ENCODE measurements at places on chromosomes 3 and 15.

DNA sequence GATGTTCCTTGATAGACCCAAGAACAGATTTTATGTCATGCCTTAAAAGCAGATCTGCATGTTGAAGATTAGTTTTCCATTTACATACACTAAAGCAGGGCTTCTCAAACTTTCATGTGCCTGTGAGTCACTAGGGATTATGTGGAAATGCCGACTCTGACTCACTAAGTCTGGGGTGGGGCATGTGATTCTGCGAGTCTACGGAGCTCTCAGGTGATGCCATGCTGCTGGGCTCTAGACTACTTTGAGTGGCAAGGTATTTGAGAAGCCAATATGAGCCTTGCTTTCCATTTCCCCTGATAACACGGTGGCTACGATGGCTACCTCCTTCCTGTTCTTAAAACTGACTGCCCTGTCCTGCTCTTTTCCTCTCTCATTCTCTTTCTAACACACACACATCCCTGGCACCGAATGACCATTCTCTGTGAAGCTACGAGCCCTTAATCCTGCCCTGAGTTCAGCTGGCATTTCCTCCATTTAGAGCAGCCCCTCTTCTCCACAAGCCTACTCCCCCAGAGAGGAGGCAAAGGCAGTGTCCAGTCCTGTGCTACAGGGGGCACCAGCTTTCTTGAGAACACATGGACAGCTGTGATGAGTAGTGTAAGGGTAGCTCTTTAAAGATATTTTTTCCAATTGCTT is 39.7 kb upstream of the PYGO1 start:
- no peak for DNase-seq

- DNase-seq, result no peak
Observed at GRCh38 chr3:81446806-81447205, 314.6 kb downstream of the GBE1 start.

- no peak for DNase-seq
Observed at GRCh38 chr3:111428301-111428700, 113.7 kb upstream of the CD96 start.

DNA sequence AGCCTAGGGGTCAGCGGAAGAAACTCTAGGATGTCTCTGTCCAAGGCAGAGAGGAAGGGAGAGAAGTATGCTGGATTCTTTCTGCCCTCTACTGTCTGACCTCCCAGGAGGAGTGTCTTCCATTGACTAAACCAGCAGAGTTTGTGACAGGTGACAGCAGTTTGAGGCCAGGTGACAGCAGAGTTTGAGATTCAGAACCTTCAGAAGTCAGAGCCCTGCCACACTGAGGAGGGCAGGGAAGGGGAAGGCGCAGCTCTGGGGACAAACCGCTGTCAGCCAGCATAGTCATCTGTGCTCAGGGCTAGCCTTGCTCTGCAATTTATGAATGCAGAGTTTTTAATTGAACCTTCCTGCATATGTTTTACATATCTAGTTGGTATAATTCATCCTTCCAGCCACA is 12.3 kb downstream of the NRROS start:
- DNase-seq, result no peak

- DNase-seq, result no peak
Observed at GRCh38 chr3:190973771-190974170, 111.3 kb upstream of the GMNC start.

GRCh38 chr3:14827776-14828175 is 9.0 kb downstream of the FGD5 start:
- no peak for DNase-seq

GRCh38 chr15:43230640-43231115 is 9.9 kb upstream of the EPB42 start:
- no peak for DNase-seq

DNA sequence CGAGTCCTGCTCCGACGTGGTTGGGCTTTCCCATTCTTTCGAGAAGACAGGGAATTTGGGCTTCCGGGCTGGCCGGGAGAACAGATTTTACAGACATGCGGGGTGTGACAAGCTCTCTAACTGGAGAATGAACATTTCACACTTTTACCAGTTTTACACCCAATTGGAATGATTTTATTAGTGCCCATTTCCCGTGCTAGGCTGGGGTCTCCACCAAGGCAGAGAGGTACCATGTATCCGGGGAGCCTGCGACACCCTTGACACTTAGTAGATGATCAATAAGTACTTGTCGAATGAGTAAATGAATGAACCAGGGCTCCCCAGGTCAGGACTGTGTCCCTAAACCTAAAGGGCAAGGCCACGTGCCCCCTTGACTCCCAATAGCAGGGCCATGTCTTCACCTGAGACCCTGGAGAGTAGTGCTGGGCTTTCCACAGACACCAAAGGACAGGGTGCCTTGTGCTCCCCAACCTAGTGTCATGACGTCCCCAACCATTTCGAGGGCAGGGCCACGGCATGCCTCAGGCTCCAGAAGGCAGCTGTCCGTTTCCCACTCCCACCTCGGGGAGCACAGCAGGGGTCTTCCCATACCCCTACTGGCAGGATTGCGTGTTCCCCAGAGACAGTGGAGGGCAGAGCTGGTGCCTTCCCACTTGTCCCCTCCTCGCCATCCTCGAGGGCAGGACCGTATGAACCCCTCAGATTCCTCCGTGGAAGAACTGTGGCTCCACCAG is 679 bp upstream of the MYD88 start:
- peak; percentile 20 for DNase-seq

DNA sequence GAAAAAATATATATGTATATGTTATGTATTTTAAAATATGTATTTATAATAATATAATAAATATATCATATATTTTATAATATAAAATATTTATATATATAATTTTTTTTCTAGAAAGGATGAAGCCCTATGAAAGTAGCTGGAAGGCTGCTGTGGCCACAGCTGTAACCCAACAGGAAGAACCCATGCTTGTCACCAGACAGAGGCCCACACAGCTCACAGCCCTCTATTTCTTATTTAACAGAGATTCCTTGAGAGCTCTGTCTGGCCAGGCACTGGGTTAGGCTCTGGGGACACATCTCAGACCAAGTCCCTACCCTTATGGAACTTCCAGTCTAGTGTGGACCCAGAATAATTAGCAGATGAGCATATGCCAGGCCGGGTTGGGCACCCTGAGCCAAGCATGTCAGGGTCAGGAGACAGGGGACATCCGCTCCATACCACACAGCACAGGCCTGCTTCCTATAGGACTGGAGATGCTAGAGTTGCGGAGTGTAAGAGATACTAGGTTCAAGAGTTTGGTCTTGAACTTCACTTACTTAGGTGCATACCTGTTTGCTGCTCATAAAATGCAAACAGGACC is 20.5 kb downstream of the MGLL start:
- no peak for DNase-seq

DNA sequence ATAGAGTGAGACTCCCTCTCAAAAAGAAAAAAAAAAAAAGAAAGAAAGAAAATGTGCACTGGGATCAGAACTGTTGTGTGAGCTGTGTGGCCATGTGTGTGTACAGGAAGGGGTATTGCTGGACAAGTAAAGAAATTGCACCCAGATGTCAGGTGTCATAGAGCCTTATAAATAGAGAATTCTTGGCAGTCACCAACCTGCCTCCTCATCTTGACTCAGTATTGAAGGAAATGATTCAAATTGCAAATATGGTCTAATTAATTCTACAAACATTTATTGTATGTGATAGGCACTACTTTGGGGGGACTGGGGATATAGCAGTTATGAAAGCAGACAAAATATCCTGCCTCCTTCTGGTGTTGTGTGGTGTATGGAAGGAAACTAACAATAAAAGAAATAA is 243.8 kb upstream of the TTC14 start:
- DNase-seq, result no peak

- DNase-seq, result no peak
Observed at GRCh38 chr15:92958105-92958504, 58.0 kb downstream of the CHD2 start.

GRCh38 chr15:31102374-31103342 is 1.1 kb upstream of the TRPM1 start:
- DNase-seq, result no peak

GRCh38 chr15:89150762-89151664 is 62.8 kb downstream of the ABHD2 start:
- DNase-seq, result no peak

GRCh38 chr3:191235331-191236314 is 36.6 kb downstream of the OSTN start:
- DNase-seq, result peak; percentile 90

GRCh38 chr3:123818921-123819429 is 65.2 kb downstream of the MYLK start:
- no peak for DNase-seq

DNA sequence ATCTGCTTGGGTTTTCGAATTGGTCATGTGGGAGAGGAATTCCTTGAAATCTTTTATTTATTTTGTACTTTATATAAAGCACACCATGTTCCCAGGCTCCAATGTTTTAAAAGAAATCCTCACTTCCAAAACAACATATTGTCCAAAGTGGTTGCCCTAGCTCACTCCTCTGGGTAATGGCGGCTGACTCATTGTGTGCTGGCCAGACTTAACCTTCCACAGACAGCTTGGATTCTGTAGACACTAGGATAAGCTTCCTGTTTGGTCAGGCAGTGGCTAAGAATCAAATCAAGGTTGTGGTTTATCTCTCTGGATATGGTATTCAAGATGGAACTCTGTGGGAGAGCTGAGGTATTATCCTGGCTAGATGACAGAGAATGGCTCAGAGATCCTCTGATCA is 55.8 kb upstream of the FAM98B start:
- DNase-seq, result no peak

DNA sequence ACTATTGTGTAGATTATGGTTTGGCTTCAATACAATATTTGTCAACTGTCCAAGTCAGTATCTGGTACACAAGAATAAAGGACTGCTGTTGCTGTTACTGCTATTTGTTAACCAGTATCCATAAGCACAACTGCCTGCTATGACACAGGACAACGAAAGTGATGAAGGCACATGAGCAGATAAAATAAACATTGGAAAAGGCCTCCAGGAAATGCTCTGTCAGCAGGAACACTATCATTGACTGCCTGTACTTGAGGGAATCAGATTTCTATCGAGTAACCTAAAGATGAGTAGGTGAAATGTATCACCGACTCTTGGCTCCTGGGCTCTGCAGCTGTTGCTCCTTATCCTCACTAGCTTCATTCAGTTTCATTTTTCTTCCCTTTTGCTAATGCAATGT is 56.5 kb downstream of the FMN1 start:
- no peak for DNase-seq

DNA sequence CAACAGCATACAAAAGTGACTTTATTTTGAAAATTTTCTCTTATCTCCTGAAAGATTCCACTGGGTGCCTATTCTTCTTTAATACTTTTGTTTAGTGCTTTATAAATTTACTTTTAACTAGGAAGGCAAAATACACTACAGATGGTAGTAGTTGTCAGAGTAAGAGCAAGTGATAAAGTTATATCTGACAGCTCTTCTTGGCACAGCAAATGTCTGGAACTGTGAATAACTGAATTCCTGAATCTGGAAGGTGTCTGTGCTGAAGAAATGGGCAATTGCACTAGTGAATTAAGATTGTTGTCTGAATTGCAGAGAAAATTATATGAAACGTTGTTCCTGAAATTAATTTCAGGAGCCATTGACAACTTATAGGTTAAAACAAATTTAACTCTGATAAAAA is 213.8 kb upstream of the CBLB start:
- no peak for DNase-seq

Measured in MM.1S (cell line).